Brain pericyte (primary cell): ENCODE measurements at places on chromosomes 6 and 20.
A peak's percentile ranks its signal among the peaks of the same experiment; 100 is the strongest.

GRCh38 chr20:62496568-62497218 lies 20.9 kb upstream of the GATA5 start:
- DNase-seq: no peak

- no peak for DNase-seq
Measured at GRCh38 chr20:39800548-39800947, 838.4 kb downstream of the DHX35 start.

DNA sequence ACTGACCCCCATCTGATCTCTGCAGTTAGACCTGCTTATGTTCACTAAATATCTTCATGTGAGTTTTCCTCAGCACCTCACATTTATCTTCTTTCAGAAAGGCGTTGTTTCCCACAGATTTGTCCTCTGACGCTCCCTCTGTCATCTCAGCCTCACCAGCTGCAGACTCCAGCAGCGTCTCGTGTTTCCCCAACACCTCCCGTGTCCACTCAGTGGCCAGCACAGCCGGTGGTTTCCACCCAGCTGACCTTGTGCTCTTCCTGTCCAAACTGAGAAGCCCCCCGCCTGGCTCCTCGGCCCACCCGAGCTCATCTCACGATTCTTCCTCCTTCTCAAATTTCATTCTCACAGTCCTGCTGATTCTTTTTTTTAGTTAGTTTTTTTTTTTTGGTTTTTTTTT lies 12.5 kb downstream of the ERMARD start:
- peak; percentile 68 for DNase-seq

DNA sequence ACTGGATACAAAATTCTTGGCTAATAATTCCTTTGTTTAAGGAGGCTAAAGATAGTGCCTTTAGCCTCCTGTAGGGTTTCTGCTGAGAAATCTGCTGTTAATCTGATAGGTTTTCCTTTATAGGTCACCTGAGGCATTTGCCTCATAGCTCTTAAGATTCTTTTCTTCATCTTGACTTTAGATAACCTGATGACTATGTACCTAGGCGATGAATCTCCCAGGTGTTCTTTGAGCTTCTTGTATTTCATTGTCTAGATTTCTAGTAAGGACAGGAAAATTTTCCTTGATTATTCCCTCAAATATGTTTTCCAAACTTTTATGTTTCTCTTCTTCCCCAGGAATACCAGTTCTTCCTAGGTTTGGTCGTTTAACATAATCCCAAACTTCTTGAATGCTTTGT lies 479.4 kb upstream of the MAN1A1 start:
- no peak for DNase-seq

GRCh38 chr20:53387983-53388675 lies 205.5 kb downstream of the ZNF217 start:
- DNase-seq: no peak

DNA sequence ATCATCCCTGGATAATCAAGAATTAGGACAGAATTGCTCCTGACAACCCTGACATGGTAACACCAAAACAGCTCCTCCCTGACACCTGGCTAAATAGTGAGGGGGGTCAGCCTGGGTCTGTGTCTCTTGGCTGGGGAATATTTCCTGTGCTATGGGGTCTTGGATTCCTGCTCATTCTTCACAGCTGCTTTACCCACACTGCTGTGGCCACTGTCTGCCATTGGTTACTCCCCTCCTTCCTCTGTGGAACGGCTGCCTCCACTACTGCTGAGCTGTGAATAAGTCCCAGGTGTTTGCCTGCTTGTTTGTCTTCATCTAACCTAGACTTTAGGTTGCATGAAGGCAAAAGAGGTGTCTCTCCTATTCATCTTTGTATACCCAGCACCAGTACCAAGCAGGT lies 33.9 kb upstream of the TXLNB start:
- no peak for DNase-seq

DNA sequence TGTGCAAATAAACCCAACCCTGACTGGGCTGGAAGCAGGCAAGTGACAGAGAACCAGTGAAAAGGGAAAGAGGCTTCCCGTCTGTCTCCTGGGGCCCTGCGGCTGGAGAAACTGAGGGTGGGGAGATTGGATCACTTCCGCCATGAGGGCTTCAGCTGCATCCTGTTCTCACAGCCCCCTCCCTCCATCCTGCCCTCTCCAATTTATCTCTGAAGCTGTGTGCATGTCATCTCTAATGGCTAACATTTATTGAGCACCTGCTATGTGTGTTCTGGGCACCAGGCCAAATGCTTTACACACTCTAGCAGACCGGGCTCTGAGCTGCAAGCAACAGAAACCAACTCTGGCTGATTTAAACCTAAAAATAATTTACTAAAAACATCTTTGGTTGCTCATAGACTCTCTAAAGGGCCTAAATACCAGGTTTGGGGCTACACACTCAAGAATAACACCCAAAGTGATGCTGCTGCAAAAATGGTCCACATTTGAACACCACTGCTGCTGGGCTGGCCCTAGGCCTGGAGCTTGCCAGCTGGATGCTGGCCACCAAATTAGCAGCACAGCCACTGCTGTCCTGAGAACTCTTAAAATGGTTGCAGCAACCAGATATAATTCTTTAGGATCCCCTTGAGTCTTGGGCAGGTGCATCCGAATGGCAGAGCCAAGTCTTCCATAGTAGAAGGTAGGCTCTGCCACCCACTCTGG lies 123.6 kb upstream of the LRFN2 start:
- DNase-seq: no peak

DNA sequence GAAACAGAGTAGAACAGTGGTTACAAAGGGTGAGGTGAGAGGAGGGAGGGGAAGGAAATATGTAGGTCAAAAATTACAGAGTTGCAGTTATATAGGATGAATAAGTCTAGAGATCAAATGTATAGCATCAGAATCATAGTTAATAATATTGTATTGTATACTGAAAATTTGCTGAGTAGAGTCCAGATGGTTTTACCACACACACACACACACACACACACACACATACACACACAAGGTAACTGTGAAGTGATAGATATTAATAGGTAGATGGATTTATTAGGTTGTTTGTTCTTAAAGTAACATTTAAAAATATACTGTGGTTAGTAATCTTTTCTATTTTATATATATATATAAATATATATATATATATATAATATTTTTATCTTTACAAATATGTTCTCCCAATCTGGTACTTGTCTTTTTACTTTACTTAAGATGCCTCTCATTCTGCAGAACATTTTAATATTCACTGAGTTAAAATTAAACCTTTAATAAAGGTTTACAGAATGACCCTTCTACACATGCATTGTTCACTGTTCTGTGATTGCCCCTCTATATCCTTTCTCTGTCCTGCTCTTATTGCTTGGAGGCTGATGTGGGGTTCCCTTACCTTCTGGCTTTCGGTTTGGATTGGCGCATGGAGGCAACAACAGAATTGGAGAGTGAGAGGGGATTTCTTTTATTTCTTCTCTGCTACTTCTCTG lies 408 bp downstream of the PTCHD4 start:
- no peak for DNase-seq

GRCh38 chr20:41334443-41335421 lies 5.9 kb upstream of the LPIN3 start:
- DNase-seq: no peak

DNA sequence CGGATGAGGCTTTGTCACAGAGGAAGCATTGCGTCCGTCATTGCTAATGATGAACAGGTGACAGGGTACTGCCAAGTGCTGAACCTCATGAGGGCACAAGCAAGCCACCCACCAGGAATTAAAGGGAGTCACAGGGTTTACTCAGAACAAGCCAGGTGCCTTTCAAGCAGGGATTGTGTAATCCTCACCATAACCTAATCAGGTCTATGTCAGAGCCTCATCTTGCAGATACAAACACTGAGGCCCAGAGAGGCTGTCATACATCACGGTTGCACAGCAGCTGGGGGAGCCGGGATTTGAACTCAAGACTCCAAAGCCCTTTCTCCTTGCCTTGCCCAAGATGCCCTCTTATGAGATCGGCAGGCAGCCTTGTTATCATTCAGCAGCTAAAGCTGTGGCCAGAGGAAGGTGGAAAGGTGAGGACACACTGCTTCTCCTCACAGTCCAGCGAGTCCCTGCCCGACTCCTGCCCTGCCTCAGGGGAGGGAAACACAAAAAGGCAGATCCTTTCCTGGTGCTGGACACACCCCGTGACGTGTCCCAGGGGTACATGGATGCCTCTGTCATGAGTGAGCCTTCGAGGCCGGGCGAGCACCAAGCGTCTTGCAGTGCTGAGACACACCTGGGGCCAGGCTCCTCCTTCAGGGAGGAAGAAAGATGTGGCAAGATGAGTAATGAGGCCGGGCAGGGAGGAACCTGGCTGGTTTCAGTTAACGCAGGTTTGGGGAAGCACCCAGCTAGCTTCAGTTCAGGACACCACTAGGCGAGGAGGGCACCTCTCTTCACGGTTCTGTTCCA lies 214.9 kb downstream of the LY86 start:
- no peak for DNase-seq

GRCh38 chr20:11978496-11978895 lies 60.8 kb downstream of the BTBD3 start:
- DNase-seq: no peak

- DNase-seq: no peak
Measured at GRCh38 chr6:105794870-105795269, 291.3 kb upstream of the PRDM1 start.

- no peak for DNase-seq
Measured at GRCh38 chr6:158926414-158926813, 73.6 kb downstream of the RSPH3 start.

- DNase-seq: peak; percentile 11
Measured at GRCh38 chr6:110359556-110359955, 1.4 kb upstream of the METTL24 start.

- no peak for DNase-seq
Measured at GRCh38 chr20:7990385-7990784, 29.2 kb downstream of the TMX4 start.

DNA sequence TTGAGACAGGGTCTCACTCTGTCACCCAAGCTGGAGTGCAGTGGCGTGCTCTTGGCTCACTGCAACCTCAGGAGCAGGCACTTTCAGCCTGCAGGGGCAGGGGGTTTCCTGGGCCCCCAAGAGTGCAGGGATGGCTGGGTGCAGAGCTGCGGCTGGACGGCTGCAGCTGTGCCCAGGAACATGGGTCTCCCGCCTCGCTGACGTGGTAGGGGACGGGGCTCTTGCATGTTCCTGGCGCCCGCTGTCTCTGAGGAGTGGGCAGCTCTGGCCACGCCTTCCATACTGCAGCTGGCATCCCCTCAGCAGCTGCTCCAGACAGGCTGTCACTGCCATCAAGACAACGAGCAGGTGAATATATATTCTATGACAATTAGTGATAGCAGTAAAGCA lies 2.2 kb upstream of the DEK start:
- DNase-seq: no peak

DNA sequence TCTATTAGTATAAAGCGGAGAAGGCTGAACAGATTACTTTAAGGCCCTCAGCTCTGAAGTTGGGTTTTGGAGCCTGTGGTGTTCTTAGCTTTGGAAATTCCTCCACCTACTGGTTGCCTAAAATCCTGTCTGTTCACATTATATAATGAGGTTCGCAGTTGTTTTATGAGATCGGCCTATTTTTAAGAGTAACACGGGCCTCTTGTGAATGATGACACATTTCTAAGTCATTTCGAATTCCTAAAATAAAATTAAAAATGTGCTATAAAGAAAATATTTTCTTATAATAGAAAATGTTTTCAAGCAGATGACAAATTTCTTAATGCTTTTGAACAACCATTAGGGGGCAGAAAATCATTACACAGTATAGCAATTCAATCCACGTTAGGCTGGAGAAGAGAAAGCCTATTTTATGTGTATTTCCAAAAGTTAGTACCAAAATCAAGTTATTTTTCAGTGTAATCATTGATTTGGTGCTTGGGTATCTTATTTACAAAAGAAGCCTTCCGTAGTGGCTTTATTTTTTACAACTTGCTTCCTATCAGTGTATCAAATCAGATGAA lies 15.8 kb upstream of the FAM8A1 start:
- peak; percentile 57 for DNase-seq

DNA sequence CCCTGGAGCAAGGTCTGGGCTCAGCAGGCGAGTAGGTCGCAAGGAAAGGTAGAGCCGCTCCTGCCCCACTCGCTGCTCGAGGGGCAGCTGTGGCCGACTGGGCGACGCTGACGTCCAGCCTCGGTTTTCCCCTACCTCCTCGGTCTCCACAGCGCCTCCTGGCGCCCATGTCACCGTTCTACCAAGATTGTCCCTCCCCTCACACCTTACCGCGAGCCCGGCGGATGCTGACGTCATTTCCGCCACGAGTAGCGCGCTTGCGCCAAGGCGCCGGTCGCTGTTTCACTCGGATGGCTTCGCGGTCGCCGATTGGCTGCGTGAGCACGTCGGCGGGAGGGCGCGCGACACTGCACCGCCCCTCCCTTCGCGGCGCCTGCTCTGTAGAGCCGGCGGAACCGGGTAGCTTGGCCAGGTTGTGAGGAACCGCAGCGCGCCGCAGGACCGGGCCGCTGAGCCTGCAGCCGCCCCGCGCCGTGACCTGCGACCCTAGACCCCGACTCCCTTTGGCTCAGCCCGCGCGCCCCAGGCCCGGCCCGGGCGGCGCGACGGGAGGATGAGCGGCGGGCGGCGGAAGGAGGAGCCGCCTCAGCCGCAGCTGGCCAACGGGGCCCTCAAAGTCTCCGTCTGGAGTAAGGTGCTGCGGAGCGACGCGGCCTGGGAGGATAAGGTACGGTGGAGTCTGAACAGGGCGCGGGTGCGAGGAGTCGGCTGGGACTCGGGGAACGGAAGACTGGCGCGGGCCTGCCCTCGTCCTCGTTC lies at the start of gene RAB5IF:
RAB5IF (plus strand) TSS at position 381 of the 759 bp plus-strand sequence; CDS start at position 554, 173 bp downstream.
- peak; percentile 99 for DNase-seq

DNA sequence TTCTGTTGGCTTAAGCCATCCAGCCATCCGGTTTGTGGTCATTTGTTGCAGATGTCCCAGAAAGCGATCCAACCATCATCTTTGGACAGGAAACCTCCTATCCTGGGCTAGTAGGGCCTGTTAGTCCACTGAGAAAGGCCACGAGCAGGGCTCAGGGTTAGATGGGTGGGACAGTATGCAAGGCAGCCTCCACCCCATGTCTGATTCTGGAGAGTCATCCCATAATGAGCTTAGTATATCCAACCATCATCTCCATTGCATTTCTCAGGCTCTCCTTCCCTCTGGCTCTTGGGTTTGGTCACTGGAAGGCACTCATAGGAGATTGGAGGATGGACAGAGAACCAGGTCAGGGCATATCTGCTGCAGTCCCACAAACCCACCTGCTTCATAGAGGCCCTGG lies 117.8 kb downstream of the LRFN2 start:
- no peak for DNase-seq
